Gastroesophageal sphincter (tissue), 4 donors: ENCODE measurements at places on chromosomes 4 and X. TPM values are rescaled to one million over a fixed set of nuclear protein-coding genes. Genes with fewer than 3 reads are reported as not detected.

FAM114A1 gene
- total RNA-seq: 93.0 TPM

GUCY2F gene
- not detected for total RNA-seq

DGAT2L6 gene
- not detected for total RNA-seq

ESX1 gene
- not detected for total RNA-seq

MID1 gene
- 23.4 TPM for total RNA-seq

SPOCK3 gene
- 7.8 TPM for total RNA-seq

USP26 gene
- total RNA-seq: not detected

RNF175 gene
- total RNA-seq: 0.67 TPM

EGFL6 gene
- total RNA-seq: not detected

IL1RAPL2 gene
- not detected for total RNA-seq

CCDC110 gene
- 7.5 TPM for total RNA-seq

SCD5 gene
- total RNA-seq: 21.8 TPM

FGF5 gene
- total RNA-seq: 1.2 TPM

GLOD5 gene
- total RNA-seq: not detected

REELD1 gene
- total RNA-seq: not detected

NPY2R gene
- total RNA-seq: not detected

LRPAP1 gene
- total RNA-seq: 203 TPM

ZNF732 gene
- total RNA-seq: not detected

PLAC8 gene
- 32.0 TPM for total RNA-seq

ACE2 gene
- total RNA-seq: 0.62 TPM

RASL11B gene
- total RNA-seq: 8.8 TPM

GYPB gene
- total RNA-seq: not detected

ENPEP gene
- total RNA-seq: 6.1 TPM

IL1RAPL1 gene
- total RNA-seq: 0.35 TPM

GAGE12J gene
- not detected for total RNA-seq

KCND1 gene
- 1.8 TPM for total RNA-seq

EGF gene
- not detected for total RNA-seq

GATA1 gene
- total RNA-seq: not detected

OTUD6A gene
- total RNA-seq: not detected

ABLIM2 gene
- 7.9 TPM for total RNA-seq

CDS1 gene
- total RNA-seq: 3.3 TPM

IGSF1 gene
- total RNA-seq: 1.1 TPM

COL4A6 gene
- 209 TPM for total RNA-seq

ADGRG4 gene
- total RNA-seq: 0.04 TPM

ZCCHC18 gene
- 1.4 TPM for total RNA-seq

BMX gene
- total RNA-seq: 3.1 TPM

FAM9B gene
- total RNA-seq: not detected

MAGEA11 gene
- total RNA-seq: not detected
